Renal pelvis (tissue), 12 donors: ENCODE measurements at places on chromosomes 13 and 19. TPM values are rescaled to one million over a fixed set of nuclear protein-coding genes. Genes with fewer than 3 reads are reported as not detected.

Gene CEACAM20
- polyA plus RNA-seq = not detected

Gene IZUMO2
- 0.13 TPM for polyA plus RNA-seq

Gene EDDM13
- polyA plus RNA-seq = 5.3 TPM

Gene POLR2E
- 165 TPM for polyA plus RNA-seq

Gene ZNF320
- polyA plus RNA-seq = 23.8 TPM

Gene PTGIR
- polyA plus RNA-seq = 2.6 TPM

Gene JAK3
- polyA plus RNA-seq = 3.8 TPM

Gene FPR2
- polyA plus RNA-seq = 0.15 TPM

Gene TTC9B
- 0.10 TPM for polyA plus RNA-seq

Gene ZNF549
- polyA plus RNA-seq = 17.9 TPM

Gene CLEC4M
- polyA plus RNA-seq = 2.4 TPM

Gene SYDE1
- polyA plus RNA-seq = 15.9 TPM

Gene PGLYRP2
- 0.04 TPM for polyA plus RNA-seq

Gene RETN
- 1.3 TPM for polyA plus RNA-seq

Gene RTBDN
- polyA plus RNA-seq = not detected

Gene RNF225
- not detected for polyA plus RNA-seq

Gene PGLYRP1
- polyA plus RNA-seq = 0.84 TPM

Gene DACH1
- 105 TPM for polyA plus RNA-seq

Gene KCTD4
- polyA plus RNA-seq = 0.82 TPM

Gene PRSS57
- polyA plus RNA-seq = not detected

Gene ODAD3
- 2.1 TPM for polyA plus RNA-seq

Gene LILRB3
- polyA plus RNA-seq = 2.4 TPM

Gene MEDAG
- 0.87 TPM for polyA plus RNA-seq

Gene CEACAM19
- 24.7 TPM for polyA plus RNA-seq

Gene IL11
- polyA plus RNA-seq = 1.2 TPM

Gene TMIGD2
- 0.41 TPM for polyA plus RNA-seq

Gene NFIC
- 26.2 TPM for polyA plus RNA-seq

Gene SPRED3
- 1.2 TPM for polyA plus RNA-seq

Gene ZNF525
- 17.7 TPM for polyA plus RNA-seq

Gene ZNF135
- polyA plus RNA-seq = 31.6 TPM

Gene LILRB1
- polyA plus RNA-seq = 0.91 TPM

Gene DENND1C
- polyA plus RNA-seq = 47.0 TPM

Gene KLF2
- polyA plus RNA-seq = 18.5 TPM

Gene WDR88
- 2.1 TPM for polyA plus RNA-seq

Gene NUDT15
- polyA plus RNA-seq = 25.6 TPM

Gene PTBP1
- polyA plus RNA-seq = 450 TPM
